Stomach (tissue), 19 donors: ENCODE measurements at places on chromosomes 7 and 10. TPM values are rescaled to one million over a fixed set of nuclear protein-coding genes. Genes with fewer than 3 reads are reported as not detected.

- H3K36me3 ChIP-seq, result no peaks in the 10 kb centered on the region
- no peak for DNase-seq
- no peaks in the 10 kb centered on the region for H3K27me3 ChIP-seq
- no peaks in the 10 kb centered on the region for H3K4me1 ChIP-seq
These were observed 199.0 kb upstream of the GRB10 start for GRCh38 chr7:50981743-50982142.

LIPF gene
- 18,610 TPM for total RNA-seq

- H3K4me1 ChIP-seq, result no peaks in the 10 kb centered on the region
- DNase-seq, result no peak
- H3K27me3 ChIP-seq, result peaks cover 12% of the 10 kb centered on the region
- no peaks in the 10 kb centered on the region for H3K36me3 ChIP-seq
These were observed 92.2 kb downstream of the GATA3 start for GRCh38 chr10:8146650-8147049.

DNA sequence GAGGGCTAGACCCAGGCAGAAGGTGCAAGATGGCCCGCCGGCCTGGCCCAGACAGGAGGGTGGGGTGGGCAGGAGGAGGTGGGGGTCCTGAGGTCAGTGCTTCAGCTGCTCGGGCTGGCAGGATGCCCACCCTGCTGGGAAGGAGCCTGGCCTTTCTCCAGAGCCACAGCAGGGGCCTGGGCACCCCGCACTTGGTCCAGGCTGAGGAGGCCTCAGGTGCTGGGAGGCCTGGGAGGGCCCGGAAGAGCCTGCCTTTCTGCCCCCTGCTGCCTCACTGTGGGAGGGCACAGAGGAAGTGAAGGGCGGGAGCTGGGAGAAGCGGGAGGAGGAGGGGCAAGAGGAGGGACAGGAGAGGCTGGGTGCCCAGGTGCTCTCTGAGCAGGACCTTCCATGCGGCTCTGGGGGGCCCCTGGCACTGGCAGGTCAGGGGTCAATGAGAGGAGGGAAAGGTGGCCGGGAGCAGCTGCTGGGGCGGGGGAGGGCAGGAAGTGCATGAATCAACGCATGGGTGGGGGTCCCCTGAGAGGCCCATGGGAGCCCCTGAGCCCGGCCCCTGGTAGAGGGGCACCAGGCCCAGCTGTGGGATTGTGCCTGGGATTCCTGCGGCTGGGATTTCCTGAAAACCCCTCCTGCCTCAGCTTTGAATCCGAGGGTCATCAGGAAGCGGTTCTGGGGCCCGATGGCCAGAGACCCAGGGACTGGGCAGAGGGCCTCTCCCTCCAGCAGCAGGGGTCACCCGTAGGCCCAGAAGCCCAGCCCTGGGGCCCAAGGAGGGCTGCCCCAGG, 49.9 kb downstream of the PWWP2B start:
- H3K4me1 ChIP-seq, result peaks cover 45% of the 10 kb centered on the region

- H3K36me3 ChIP-seq, result no peaks in the 10 kb centered on the region
- H3K4me1 ChIP-seq, result peaks cover 89% of the 10 kb centered on the region
- H3K27me3 ChIP-seq, result no peaks in the 10 kb centered on the region
- DNase-seq, result no peak
- H3K4me3 ChIP-seq, result no peak overlapping the region
These were observed 204.8 kb downstream of the TNS3 start for GRCh38 chr7:47376991-47377616.

- DNase-seq, result no peak
- no peaks in the 10 kb centered on the region for H3K36me3 ChIP-seq
- H3K27me3 ChIP-seq, result peaks cover 18% of the 10 kb centered on the region
These were observed 133.8 kb upstream of the UNC5B start for GRCh38 chr10:71078454-71079145.

DNA sequence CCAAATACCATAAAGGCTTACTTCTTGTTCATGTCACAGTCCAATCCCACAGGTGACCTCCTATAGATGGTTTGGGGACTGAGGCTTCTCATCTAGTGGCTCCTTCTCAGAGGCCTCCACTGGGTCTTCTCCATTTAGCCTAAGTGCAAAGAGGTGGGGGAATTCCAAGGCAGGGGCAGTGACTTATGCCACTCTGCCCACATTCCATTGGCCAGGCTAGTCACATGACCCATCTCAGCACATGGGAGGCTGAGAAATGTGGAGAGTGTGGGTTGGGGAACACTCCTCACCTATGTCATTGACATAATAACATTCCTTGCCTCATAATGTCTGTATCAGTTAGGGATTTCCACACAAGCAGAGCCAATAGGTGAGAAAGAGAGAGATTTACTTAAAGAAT, 104.3 kb upstream of the PLXNA4 start:
- H3K27me3 ChIP-seq, result no peaks in the 10 kb centered on the region
- DNase-seq, result no peak
- no peaks in the 10 kb centered on the region for H3K4me1 ChIP-seq
- no peak overlapping the region for H3K4me3 ChIP-seq
- H3K27ac ChIP-seq, result no peak overlapping the region

GRCh38 chr7:55026867-55027490, 8.2 kb downstream of the EGFR start:
- no peaks in the 10 kb centered on the region for H3K27me3 ChIP-seq
- H3K4me1 ChIP-seq, result peaks cover 73% of the 10 kb centered on the region
- DNase-seq, result no peak

GRCh38 chr10:35505241-35505873, 99.8 kb upstream of the GJD4 start:
- peaks cover 5% of the 10 kb centered on the region for H3K36me3 ChIP-seq
- no peak overlapping the region for H3K27ac ChIP-seq
- H3K4me3 ChIP-seq, result no peak overlapping the region
- H3K4me1 ChIP-seq, result peaks cover 4% of the 10 kb centered on the region

PRR15 gene
- total RNA-seq, result 9.9 TPM

POM121 gene
- 66.3 TPM for total RNA-seq

LIPN gene
- not detected for total RNA-seq

DNA sequence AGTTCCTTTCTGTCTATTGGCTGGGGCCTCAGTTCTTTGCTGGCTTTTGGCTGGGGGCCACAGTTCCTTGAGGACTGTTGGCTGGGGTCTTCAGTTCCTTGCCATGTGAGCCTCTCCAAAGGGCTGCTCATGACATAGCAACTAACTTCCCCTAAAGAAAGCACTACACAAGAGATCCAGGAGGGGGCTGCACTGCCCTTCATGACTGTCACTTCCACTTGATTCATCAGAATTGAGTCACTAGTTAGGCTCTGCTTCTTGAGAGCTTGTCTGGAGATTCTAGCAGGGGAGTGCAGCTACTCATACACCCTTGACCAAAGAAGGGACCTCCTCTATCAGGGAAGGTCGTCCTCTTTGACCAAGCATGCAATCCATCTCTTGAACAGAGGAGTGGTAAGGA, 38.0 kb upstream of the MKX start:
- no peaks in the 10 kb centered on the region for H3K36me3 ChIP-seq
- no peaks in the 10 kb centered on the region for H3K27me3 ChIP-seq
- H3K4me1 ChIP-seq, result no peaks in the 10 kb centered on the region

DNA sequence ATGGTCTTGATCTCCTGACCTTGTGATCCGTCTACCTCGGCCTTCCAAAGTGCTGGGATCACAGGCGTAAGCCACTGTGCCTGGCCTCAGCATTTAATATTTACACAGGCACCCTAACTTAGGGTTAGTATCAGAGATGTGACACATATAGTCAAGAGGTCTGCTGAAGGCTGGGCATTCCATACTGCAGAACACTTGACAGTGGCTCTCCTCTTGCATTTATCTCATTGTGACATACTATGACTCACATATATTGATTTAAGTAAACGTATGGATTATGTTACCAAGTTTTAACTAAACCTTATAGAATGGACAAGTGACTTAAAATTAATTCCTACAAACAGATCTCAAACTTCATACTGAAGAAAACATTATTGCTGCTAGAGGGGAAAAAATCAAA, 36.6 kb downstream of the BRAF start:
- no peaks in the 10 kb centered on the region for H3K36me3 ChIP-seq
- H3K27ac ChIP-seq, result no peak overlapping the region
- H3K27me3 ChIP-seq, result no peaks in the 10 kb centered on the region
- no peak for DNase-seq

EN2 gene
- total RNA-seq, result not detected

- no peaks in the 10 kb centered on the region for H3K36me3 ChIP-seq
- H3K27ac ChIP-seq, result no peak overlapping the region
- H3K4me3 ChIP-seq, result no peak overlapping the region
- H3K4me1 ChIP-seq, result no peaks in the 10 kb centered on the region
- no peak for DNase-seq
- peaks cover 8% of the 10 kb centered on the region for H3K27me3 ChIP-seq
These were observed 90.6 kb downstream of the CARD11 start for GRCh38 chr7:2953099-2953498.

GRCh38 chr10:131396121-131397050, 84.9 kb upstream of the TCERG1L start:
- no peak overlapping the region for H3K27ac ChIP-seq
- no peaks in the 10 kb centered on the region for H3K36me3 ChIP-seq
- no peak overlapping the region for H3K4me3 ChIP-seq
- H3K4me1 ChIP-seq, result peaks cover 12% of the 10 kb centered on the region
